ENCODE measurements at places on chromosomes 4 and X.

DNA sequence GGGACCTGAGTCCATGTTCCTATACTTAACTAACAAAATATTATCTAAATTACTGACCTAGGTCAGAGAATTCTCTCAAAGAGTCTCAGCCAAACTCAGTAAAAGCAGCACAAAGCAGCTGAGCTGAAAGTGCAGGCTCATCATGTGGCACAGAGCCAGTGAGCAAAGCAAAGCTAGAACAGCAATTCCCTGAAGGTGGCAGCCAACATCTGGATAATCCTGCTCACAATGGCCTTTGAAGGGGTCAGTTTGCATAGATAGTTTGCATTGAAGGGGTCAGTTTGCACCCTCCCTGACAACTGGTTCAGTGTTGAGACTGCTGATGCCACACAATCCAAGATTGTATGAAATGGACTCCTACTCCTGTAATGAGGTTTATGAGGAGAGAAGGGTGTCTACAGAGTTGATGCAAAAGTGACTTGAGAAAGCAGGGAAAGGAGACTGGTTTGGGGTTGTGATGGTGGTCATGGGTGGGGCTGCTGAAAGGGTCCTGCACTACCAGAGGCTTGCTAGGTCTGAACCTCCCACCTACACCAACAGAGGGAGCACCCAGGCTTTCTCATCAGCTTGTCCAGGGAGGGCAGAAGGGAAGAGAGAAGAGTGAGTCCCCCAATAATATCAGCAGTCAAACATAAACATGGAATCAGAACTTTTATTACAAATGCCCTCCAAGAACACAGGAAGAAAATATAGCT lies 39.7 kb downstream of the TRIM61 start:
- DNase-seq = no peak

DNA sequence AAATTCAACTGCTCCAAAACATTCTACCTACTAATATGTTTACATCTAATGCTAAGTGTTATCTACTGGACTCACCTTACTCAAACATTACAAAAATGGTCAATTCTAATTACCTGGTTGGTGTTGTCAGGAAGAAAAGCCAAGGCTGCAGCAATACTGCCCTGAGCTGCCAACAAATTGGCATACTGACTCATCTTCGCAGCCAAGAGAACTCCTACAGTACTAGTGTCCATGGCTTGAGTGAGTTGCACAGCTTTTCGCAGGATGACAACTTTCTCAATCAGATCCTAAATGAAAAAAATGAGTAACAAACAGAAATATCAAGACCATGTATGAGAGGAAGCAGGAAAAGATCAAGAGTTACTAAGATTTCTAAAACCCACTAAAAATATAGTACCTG lies 39.6 kb downstream of the SEC31A start:
- DNase-seq = no peak

- no peak for DNase-seq
Observed at GRCh38 chr4:73340917-73341316, 63.2 kb upstream of the ALB start.

GRCh38 chrX:96147681-96148080 lies 537.0 kb upstream of the DIAPH2 start:
- no peak for DNase-seq

DNA sequence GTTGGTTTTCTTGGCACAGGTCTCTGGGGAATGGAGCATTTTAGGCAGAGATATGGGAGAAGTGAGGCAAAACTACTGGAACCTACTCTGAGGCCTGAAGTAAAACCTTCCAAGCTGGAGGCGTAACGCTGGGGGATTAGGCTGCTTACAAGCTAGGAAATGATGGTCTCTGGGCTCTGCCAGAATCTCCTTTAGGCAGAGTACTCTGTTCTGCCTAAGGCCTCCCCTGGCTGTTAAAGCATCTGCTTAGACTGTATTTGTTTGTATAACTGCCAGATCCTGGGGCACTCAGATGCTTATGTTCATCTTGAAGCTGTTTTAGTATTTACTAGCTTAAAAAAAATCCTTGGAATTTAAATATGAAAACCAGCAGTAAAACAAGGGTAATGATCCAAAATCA lies 822.2 kb downstream of the RPA4 start:
- no peak for DNase-seq

- DNase-seq = no peak
Observed at GRCh38 chr4:186449954-186450353, 105.4 kb downstream of the MTNR1A start.

DNA sequence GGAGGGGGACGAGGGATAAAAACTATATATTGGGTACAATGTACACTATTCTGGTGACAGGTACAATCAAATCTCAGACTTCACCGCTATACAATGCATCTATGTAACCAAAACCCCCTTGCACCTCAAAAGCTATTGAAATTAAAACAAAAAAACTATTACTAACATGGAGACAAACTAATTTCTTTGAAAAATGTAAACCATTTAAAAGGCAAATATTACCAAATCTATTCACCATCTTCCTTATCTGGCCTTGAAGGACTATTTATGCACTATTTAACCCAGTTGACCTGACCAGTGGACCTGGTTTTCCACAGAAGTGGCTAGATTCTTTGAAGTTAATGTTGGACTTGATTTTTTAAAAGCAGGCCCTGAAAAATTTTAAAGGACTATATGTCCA lies 212.3 kb upstream of the RPS6KA3 start:
- no peak for DNase-seq

DNA sequence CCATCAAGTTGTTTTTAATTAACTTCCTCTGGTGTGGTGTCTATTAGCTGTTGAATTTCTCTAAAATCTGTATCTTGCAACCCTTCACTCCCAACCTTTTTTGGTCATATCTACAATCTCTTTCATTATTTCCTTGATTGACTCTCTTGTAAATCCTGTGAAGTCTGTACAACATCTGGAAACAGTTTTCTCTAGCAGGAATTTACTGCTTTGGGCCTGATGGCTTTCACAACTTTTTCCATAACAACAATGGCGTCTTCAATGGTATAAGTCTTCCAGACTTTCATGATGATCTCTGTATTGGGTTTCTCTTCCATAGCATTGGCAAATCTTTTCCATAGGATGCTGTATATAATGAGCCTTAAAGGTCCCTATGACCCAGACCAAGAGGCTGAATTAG lies 49.0 kb downstream of the TBC1D19 start:
- no peak for DNase-seq

DNA sequence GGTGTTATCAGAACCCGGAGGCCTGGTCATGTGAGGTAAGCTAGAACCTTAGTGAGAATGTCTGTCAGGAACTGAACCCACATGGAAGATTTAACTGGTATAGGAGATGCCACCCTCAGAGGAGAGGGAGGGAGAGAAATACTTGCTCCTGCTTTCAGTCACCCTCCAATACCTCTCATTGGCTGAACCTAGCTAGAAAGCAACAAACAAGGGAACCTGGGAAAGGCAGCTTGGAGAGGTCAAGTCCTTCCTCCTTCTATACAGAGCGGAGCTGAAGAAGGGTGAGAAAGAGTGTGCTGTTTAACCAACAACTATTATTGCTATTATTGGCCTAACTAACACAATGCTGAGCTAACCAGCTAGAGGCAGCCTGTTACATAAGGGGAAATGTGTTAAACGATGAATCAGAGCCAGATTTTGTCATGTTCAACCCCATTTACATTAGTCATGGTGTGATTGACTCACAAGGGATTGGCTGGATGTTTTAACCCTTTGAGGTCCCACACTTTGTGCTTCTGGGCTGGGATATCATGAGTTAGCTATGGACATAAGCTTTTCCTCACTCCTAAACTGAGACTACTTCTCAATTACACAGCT lies 96.5 kb upstream of the ESX1 start:
- DNase-seq = peak; percentile 59

GRCh38 chrX:154056770-154057241 lies 37.1 kb upstream of the IRAK1 start:
- DNase-seq = peak; percentile 18

- no peak for DNase-seq
Observed at GRCh38 chr4:3044870-3045819, 29.2 kb downstream of the HTT-AS start.

GRCh38 chrX:27350476-27350875 lies 112.7 kb downstream of the PPP4R3C start:
- no peak for DNase-seq

DNA sequence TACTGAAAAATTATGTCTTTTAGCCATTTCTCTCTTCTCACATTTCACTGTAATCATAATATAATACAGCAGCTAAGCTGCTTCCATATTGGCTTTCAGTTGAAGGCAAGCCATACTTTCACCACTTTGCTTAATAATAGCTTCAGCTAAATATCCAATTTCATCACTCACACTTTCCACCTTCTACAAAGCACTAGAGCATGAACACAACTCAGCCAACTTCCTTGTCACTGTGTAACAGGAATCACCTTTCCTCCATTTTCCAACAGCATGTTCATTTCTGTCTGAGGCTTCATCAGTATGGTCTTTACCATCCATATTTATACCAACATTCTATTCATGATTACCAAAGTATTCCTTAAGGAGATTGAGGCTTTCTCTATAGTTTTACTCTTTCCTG lies 219.8 kb upstream of the CTSO start:
- no peak for DNase-seq

DNA sequence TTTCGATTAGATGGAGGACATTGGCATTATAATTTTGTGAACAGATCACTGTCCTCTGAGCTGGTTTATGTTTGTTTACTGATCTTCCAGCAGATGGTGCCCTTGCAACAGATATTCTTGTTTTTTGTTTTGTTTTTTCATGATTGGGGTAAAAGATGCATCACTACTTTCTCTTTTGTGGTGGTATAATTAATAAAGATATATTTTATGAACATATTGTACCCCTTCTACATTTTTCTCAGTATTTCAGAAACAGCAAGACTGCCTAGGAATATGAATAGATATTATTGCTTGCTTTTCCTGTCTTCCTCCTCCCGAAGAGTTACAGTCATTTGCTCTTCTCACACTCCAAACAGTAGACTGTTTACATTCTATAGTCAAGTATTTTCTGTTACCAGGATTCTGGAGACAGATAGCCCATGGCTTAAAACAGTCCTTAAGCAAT lies 905.2 kb downstream of the TRAM1L1 start:
- no peak for DNase-seq
